Activated T-cell treated with anti-CD3 and anti-CD28 coated beads, Interleukin-2, amount 50 U/mL, for 24 hours (primary cell): ENCODE measurements at places on chromosomes 11 and 22.

DNA sequence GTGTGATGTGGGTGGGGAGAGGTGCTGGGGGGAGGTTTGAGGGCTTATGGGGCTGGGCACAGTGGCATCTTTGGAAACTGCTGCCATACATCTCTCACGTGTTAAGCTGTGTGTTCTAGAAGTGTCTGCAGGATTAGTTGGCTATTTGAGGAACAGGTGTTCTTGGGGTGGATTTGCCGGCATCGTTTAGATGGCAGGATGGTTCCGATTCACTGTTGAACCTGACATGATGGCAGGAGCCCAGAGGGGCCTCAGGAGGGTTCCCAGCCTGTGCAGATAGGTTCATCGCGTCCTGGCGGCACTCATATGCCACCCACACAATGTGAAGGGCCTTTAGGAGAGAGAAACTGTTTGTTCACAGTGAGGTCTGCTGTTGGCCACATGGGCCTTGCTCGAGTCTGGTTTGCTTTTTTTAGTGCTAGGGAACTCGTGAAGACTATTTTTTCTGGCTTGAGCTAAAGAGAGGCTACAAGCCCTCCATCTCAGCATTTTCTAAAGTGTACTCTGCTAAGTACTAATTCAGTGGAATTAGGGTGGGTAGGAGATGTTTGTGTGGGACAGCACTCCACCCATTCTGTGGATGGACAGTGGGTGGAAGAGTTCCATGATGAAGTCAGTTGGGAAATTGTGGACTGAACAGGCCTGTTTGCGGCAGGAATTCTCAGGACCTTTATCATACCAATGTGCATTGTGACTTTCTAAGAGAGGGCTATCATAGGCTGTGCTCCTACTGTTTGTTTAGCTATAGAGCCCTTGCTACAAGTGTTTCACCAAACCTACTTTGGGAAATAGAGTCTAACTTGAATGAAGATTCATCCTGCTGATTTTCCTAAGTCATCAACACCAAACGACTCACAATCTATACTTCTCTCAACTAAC, 55.4 kb upstream of the PLET1 start:
- no peak for DNase-seq
- no peaks in the 10 kb centered on the region for H3K27me3 ChIP-seq
- H3K4me3 ChIP-seq, result no peak overlapping the region
- H3K36me3 ChIP-seq, result no peaks in the 10 kb centered on the region

DNA sequence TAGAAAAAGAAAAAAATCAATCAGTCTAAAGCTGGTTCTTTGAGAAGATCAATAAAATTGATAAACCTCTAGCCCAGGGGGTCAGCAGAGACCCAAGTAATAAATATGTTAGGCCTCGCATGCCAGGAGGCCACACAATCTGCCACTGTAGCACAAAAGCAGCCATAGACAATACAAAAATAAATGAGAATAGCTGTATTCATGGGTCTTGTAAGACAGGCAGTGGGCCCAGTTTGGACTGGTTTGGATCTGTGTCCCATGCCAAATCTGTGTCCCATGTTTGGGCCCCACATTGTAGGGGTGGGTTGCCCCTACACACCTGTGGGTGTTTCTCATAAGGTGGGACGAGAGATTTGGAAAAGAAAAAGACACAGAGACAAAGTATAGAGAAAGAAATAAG, 6.6 kb upstream of the PLAAT4 start:
- no peak for DNase-seq
- no peak overlapping the region for H3K4me3 ChIP-seq
- no peaks in the 10 kb centered on the region for H3K36me3 ChIP-seq
- no peaks in the 10 kb centered on the region for H3K27me3 ChIP-seq
- peaks cover 57% of the 10 kb centered on the region for H3K4me1 ChIP-seq

- H3K27ac ChIP-seq, result no peak overlapping the region
- peaks cover 8% of the 10 kb centered on the region for H3K4me1 ChIP-seq
- no peaks in the 10 kb centered on the region for H3K36me3 ChIP-seq
- DNase-seq, result no peak
- no peaks in the 10 kb centered on the region for H3K27me3 ChIP-seq
- no peak overlapping the region for H3K4me3 ChIP-seq
Measured at GRCh38 chr22:36244522-36245391, 5.4 kb upstream of the APOL2 start.

GRCh38 chr11:125890447-125891100, 3.1 kb downstream of the HYLS1 start:
- peaks cover 50% of the 10 kb centered on the region for H3K36me3 ChIP-seq
- H3K4me3 ChIP-seq, result no peak overlapping the region
- no peak for DNase-seq
- H3K27me3 ChIP-seq, result peaks cover 10% of the 10 kb centered on the region
- H3K4me1 ChIP-seq, result peaks cover 43% of the 10 kb centered on the region
